A172 (cell line): ENCODE measurements at places on chromosomes 7 and 10. TPM values are rescaled to one million over a fixed set of nuclear protein-coding genes. Genes with fewer than 3 reads are reported as not detected.

GRCh38 chr10:32890444-32890843 is 67.6 kb downstream of the ITGB1 start:
- DNase-seq, result no peak

GRCh38 chr10:116656044-116656443 is 35.3 kb downstream of the PNLIPRP2 start:
- DNase-seq, result no peak

GRCh38 chr7:30510124-30511075 is 5.8 kb upstream of the GGCT start:
- DNase-seq, result peak; percentile 49

DNA sequence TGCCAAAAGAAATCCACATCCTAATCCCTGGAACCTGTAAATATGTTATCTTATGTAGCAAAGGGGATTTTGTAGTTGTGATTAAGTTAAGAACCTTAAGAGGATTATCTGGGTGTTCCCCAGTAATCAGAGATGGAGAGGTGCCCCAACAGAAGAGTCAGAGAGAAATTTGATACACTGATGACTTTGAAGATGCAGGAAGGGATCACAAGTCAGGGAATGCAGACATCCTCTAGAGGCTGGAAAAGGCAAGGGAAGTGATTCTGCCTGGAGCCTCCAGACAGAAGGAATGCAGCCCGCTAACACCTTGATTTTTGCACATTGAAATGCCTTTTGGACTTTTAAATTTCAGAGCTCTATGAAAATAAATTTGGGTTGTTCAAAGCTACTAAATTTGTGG is 531.7 kb downstream of the DNAJB9 start:
- DNase-seq, result no peak

The HABP2 gene
- not detected in 2 replicates for total RNA-seq

- no peak for DNase-seq
Measured at GRCh38 chr7:19852192-19852591, 78.8 kb upstream of the TMEM196 start.

- DNase-seq, result peak; percentile 48
Measured at GRCh38 chr10:11472158-11472753, 139.2 kb downstream of the USP6NL start.

- no peak for DNase-seq
Measured at GRCh38 chr10:47023237-47024045, 112.2 kb downstream of the PTPN20 start.

The GPR85 gene
- 2.4 and 7.0 TPM in 2 replicates for total RNA-seq

GRCh38 chr7:48350515-48350914 is 179.3 kb downstream of the ABCA13 start:
- no peak for DNase-seq

- peak; percentile 40 for DNase-seq
Measured at GRCh38 chr10:75639736-75640135, 208.3 kb downstream of the LRMDA start.

- peak; percentile 5 for DNase-seq
Measured at GRCh38 chr7:53315981-53316380, 280.5 kb downstream of the POM121L12 start.

DNA sequence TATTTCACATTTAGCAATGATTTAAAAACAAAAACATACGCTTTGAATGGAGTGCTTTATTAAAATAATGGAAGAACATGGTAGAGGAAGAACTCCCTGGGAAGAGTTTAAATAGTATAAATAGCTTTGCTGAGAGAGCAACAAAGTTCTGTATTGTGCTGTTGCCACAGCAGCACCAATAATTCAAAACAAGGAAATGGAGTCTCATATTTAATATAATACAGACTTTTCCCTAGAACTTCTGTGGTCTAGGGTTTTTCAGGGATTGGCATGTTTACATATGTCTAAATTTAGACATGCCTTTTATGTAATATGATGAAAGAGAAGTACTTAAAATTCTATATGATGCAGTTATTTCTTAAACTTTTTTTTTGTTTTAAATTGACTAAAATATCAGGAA is 217.2 kb upstream of the HDAC9 start:
- DNase-seq, result no peak

- DNase-seq, result no peak
Measured at GRCh38 chr10:61486738-61487396, 33.7 kb upstream of the TMEM26 start.

The CREB5 gene
- 1.4 and 3.2 TPM in 2 replicates for total RNA-seq
